Psoas muscle (tissue), 8 donors: ENCODE measurements at places on chromosomes 7 and 10. TPM values are rescaled to one million over a fixed set of nuclear protein-coding genes. Genes with fewer than 3 reads are reported as not detected.

The HPS6 gene
- total RNA-seq = 8.8 TPM

The EVX1 gene
- not detected for total RNA-seq

- no peaks in the 10 kb centered on the region for H3K36me3 ChIP-seq
- H3K4me1 ChIP-seq = no peaks in the 10 kb centered on the region
- no peak overlapping the region for H3K4me3 ChIP-seq
- H3K27me3 ChIP-seq = no peaks in the 10 kb centered on the region
Observed at GRCh38 chr7:123003539-123004126, 8.1 kb upstream of the TAS2R16 start.

DNA sequence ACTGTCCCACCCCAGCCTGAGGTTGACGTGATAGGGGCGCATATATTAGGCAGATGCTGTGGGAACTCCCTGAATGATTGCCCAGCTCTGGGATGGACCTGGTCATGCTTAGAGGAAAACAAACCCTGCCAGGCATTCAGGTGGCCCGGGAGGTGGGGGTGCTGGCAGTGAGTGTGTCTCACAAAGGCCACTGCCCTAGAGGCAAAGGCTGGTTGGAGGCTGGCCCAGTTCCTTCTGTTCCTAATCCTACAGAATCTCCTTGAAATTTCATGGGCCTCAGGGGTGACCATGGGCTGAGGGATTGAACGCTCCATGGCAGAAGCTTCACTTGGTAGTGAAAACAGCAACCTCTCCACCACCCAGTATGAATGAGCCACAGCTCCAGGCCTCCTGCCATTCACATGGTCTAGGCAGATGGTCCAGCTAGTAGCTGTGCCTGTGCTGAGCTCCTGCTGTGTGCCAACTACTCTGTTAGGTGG lies 25.6 kb downstream of the ADRA2A start:
- peaks cover 30% of the 10 kb centered on the region for H3K27me3 ChIP-seq
- H3K4me1 ChIP-seq = no peaks in the 10 kb centered on the region
- no peak for DNase-seq

- no peaks in the 10 kb centered on the region for H3K4me1 ChIP-seq
- no peaks in the 10 kb centered on the region for H3K27me3 ChIP-seq
- no peak overlapping the region for H3K27ac ChIP-seq
- H3K4me3 ChIP-seq = no peak overlapping the region
Observed at GRCh38 chr7:105788816-105789349, 87.5 kb downstream of the ATXN7L1 start.

- H3K36me3 ChIP-seq = no peaks in the 10 kb centered on the region
- no peak overlapping the region for H3K27ac ChIP-seq
- no peak for DNase-seq
- H3K4me1 ChIP-seq = no peaks in the 10 kb centered on the region
- no peaks in the 10 kb centered on the region for H3K27me3 ChIP-seq
Observed at GRCh38 chr7:87310790-87311419, 34.6 kb upstream of the CROT start.
